ENCODE measurements at places on chromosomes 4 and X. TPM values are rescaled to one million over a fixed set of nuclear protein-coding genes. Genes with fewer than 3 reads are reported as not detected.

DNA sequence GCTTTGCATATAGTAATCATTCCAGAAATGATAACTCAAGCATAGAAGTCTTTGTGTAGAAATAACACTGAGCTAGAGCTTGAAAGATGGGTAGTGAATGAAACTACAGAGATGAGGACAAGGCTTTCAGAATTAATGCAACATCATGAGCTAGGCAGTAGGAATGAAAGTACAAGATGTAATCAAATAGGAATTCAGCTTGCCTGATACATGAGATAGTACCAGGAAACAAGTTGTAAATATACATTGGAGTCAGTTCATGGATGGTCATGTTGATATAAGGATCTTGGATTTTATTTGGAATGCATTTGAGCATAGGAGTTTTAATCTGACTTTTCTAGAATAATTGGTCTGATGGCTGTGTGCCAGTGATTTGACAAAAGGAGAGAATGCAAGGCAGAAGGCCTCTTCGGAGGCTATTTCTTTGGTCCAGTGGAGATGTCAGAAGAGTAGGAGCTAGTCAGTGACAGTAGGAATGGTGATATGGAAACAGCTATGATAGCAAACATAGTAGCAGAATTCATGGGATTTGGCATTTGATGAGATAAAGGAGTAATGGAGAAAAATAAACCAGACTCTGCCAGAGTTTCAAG, 206.4 kb upstream of the PACRGL start:
- DNase-seq: no peak

GRCh38 chrX:29453333-29453732, 762.0 kb upstream of the MAGEB2 start:
- no peak for DNase-seq

DNA sequence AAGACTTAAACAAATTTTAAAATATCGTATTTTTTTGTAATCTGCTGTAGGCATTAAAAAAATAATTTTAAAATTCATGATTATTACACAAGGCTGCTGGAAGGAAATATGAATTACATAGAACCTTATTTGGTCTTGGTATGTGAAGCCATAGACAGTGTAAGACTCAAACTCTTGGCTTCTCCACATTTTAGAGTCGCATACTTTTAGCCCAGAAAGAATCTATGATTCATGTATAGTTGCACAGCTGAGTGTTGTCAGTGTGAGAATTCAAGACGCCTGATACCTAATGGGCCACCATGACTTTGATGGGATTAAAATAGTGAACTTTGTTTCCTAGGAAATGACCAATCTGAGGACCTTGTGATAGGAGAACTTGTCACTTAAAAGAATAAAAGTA, 1.4 kb downstream of the INTU start:
- DNase-seq: peak; percentile 58

DNA sequence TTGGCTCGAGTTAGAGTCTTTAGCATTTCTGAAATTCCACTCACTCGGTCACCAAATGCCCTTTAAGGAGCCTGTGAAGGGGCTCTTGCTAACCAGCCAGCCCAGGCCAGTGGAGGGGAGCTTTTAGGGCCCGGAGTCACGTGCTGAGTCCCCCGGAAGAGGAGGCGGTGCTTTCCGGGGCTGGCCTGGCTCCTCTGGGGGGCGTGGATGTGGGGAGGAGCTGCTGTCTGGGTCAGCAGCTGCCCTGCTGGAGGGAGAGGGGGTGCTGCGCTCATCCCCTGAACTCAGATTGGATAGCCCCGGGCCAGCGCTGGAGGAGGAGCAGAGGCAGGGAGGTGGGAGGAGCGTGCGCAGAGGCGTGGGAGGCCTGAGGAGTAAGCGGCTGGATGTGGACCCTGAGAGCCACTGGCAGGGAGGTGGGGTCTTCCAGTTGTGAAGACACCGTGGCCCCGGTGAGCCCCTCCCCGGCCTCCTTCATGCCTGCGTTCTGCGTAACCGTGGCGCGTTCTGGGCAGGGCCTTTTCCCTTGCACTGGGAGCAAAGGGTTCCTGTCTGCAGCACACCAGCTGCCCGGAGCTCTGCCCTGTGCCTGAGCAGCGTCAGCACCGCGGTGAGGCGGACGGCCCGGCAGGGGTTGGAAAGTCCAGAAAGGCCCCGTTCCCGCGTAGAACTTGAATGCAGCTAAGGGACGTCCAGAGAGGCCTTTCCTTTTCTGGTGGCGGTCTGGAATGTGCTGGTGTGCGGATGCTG, 19.7 kb downstream of the MAEA start:
- peak; percentile 94 for DNase-seq

Gene EDA2R
- 27.8 TPM for total RNA-seq
